GM23248 (cell line): ENCODE measurements at places on chromosomes 16 and 17.

- peaks cover 38% of the 10 kb centered on the region for H3K27me3 ChIP-seq
- no peaks in the 10 kb centered on the region for H3K36me3 ChIP-seq
- 0 out of 2 replicates have a peak, but pooled peaks cover 6% of the 10 kb centered on the region for H3K4me1 ChIP-seq
- H3K4me3 ChIP-seq, result no peak overlapping the region
- no peak for DNase-seq
Observed at GRCh38 chr17:6657633-6658287, 6.2 kb downstream of the C17orf100 start.

DNA sequence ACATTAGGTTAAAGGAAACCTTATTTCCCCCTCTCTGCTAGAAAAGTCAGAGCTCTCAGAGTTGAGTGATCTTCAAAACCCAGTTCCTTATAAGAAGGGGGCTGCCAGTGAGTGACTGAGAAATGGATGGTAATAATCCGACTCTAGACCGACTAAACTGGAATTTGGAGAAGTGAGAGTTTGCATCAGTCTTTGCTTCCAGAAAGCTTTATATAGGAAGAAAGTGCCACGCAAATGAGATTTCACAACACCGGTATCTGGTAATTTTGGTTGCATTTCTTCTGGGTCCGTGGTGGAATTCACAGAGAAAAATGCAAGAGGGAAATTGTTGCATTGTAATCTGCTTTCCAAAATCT, 271.4 kb downstream of the MAF start:
- H3K4me3 ChIP-seq, result no peak overlapping the region
- H3K36me3 ChIP-seq, result no peaks in the 10 kb centered on the region
- no peaks in the 10 kb centered on the region for H3K4me1 ChIP-seq
- no peak overlapping the region for H3K27ac ChIP-seq

DNA sequence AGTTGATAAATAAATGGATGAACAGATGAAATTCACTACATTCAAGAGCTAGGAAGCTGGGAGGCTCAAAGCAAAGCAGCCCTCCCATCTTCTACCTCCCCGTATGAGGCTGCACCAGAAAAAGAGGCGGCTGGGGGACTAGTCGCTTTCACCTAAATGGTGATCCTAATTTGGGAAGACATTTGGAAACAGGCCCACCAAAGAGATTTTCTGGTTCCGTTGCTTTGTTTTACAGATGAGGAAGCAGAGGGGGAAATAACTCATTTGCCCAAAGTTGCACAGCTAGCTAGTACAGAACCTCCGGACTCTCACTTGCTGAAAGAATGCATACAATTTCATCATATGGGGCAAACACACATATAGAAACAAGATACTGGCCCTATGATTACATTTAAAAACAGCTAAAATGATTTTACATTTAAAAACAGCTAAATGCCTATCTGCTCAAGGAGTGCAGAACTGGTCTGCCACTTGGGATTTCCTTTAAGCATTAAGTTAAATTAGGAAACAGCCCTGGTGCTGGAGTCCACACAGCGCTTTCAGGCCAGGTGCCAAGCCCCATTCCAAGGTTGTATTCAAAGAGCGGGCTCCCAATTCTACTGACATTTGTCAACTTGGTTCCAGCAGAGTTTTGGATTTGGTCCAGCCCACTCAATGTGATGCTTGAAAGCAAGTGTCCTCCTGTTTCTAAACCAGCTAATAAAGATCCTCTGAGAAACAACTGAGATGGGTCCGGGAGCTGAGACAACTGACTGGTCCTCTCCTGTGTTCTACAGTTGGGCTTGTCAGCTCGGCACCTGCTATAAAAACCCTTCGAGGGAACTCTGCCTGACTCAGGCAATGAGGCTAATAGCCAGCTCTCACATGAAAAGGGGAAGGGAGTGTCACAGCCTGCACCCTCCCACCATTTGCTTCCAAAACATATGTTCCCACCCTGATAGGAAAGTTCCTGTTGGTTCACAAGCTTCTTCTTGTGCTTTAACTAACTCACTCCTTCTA, 11.7 kb downstream of the ERN1 start:
- H3K4me3 ChIP-seq, result no peak overlapping the region
- DNase-seq, result peak; percentile 45
- no peak overlapping the region for H3K27ac ChIP-seq
- peaks cover 34% of the 10 kb centered on the region for H3K4me1 ChIP-seq
- no peaks in the 10 kb centered on the region for H3K27me3 ChIP-seq
- H3K36me3 ChIP-seq, result no peaks in the 10 kb centered on the region

DNA sequence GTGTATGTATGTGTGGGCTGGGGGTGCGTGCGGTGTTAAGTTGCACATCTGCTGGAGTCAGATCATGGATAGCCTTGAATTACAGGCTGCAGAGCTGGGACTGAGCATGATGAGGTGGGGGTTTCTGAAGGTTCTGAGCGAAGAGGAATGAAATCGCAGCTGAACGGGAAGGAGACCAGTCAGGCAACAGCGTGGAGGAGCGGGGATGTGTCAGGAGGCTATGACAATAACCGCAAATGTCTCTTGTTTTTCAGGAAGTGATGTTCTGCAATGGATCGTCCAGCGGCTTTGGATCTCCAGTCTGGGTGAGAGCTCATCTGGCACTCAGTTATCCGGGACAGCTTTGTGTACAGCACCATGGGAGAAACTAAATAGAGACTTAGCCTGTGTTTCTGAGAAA, 20.9 kb downstream of the RGS9 start:
- H3K4me1 ChIP-seq, result no peaks in the 10 kb centered on the region
- peaks cover 25% of the 10 kb centered on the region for H3K27me3 ChIP-seq
- no peak overlapping the region for H3K4me3 ChIP-seq
- no peaks in the 10 kb centered on the region for H3K36me3 ChIP-seq
- no peak overlapping the region for H3K27ac ChIP-seq

DNA sequence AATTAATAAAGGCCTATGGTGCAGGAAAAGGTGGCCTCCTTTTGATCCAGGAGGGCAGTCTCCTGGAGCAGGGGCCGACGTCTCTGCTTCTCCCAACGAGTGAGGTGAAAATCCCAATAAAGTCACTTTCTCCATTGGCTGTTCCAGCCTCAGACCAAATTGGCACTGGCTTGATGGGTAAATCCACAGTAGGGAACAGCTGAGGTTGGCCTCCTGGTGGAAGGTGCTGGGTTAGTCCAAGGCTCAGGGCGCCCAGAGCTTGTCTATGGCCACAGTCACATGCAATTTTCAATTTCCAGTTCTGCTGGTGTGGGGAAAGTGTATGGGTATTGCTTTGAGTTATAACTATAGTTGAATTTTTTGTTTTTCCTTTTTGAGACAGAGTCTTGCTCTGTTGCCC, 79.0 kb downstream of the NETO2 start:
- no peaks in the 10 kb centered on the region for H3K36me3 ChIP-seq
- H3K4me3 ChIP-seq, result no peak overlapping the region
- H3K4me1 ChIP-seq, result no peaks in the 10 kb centered on the region

- no peak overlapping the region for H3K27ac ChIP-seq
- no peak overlapping the region for H3K4me3 ChIP-seq
- DNase-seq, result no peak
- H3K36me3 ChIP-seq, result no peaks in the 10 kb centered on the region
- no peaks in the 10 kb centered on the region for H3K4me1 ChIP-seq
Observed at GRCh38 chr16:1580956-1581355, 30.9 kb downstream of the IFT140 start.

DNA sequence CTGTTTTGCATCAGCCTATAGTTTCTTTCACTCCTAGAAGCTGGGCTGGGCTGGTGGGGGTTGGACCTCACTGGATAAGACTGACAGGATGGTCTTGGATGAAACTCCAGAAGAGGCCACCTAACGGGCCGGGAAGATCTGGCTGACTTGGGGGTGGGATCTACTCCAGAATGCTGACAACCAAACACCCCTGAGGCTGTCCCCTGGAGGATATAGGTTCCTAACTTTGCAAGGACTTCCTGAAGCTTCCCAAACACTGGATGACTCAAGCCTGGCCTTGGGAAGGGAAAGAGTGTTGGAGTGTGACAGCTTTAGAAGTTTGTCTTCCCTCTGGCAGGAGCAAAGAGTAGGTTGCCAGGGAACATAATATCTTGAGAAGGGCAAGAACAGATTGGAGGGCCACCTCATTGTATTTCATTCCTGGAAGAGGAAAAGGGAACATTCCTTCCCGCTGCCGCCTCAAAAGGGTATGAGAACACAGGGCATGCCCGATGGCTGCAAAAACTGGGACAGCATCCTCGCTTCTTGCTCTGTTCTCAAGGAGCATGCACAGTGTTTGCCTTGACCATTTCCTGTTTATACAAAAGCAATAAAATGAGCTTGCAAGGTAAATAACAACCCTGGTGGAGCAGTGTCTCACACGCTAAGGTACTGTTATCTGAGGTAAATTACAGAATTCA, 6.8 kb upstream of the CYB5B start:
- peak; percentile 65 for DNase-seq
- H3K27me3 ChIP-seq, result no peaks in the 10 kb centered on the region
- peak overlapping the region; percentile 51 for H3K27ac ChIP-seq
- no peaks in the 10 kb centered on the region for H3K36me3 ChIP-seq
- 0 out of 2 replicates have a peak overlapping the region, but pooled peaks have one; percentile 19 for H3K4me3 ChIP-seq

DNA sequence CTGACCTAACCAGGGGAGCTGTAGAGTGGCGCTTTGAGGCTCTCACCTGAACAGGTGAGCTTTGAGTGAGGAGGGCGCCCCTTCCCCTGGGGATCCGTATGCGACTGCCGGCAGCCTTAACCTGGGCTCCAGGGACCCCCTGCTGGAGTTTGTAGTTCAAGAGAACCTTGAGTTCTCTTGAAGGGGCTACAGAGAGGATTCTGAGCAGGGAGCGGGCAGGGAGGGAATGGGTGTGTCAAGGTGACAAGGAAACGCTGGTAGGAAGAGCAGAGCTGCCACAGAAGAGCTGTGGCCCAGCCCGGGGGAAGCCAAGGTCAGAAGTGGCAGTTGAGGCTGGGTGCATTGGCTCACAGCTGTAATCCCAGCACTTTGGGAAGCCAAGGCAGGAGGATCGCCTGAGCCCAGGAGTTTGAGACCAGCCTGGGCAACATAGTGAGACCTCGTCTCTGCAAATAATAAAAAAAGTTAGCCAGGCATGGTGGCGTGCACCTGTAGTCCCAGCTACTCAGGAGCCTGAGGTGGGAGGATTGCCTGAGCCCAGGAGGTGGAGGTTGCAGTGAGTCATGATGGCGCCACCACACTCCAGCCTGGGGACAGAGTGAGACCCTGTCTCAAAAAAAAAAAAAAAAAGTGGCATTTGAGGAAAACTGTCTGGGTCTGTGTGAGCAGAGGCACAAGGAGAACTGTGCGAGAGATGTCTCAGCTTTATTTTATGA, 1.2 kb downstream of the LLGL2 start:
- H3K4me3 ChIP-seq, result no peak overlapping the region
- peaks cover 19% of the 10 kb centered on the region; the same call in 1 of the 2 replicates for H3K27me3 ChIP-seq
- no peak for DNase-seq
- no peaks in the 10 kb centered on the region for H3K4me1 ChIP-seq
- no peaks in the 10 kb centered on the region for H3K36me3 ChIP-seq
- H3K27ac ChIP-seq, result no peak overlapping the region

GRCh38 chr16:54160939-54161897, 125.4 kb downstream of the IRX3 start:
- no peak overlapping the region for H3K4me3 ChIP-seq
- H3K36me3 ChIP-seq, result no peaks in the 10 kb centered on the region
- no peak for DNase-seq

- DNase-seq, result peak; percentile 78
- no peak overlapping the region for H3K27ac ChIP-seq
- H3K36me3 ChIP-seq, result no peaks in the 10 kb centered on the region
- peak overlapping the region; percentile 55 for H3K4me3 ChIP-seq
- no peaks in the 10 kb centered on the region for H3K4me1 ChIP-seq
Observed at GRCh38 chr17:47789611-47790561, 31.7 kb downstream of the OSBPL7 start.

- no peaks in the 10 kb centered on the region for H3K4me1 ChIP-seq
- no peak for DNase-seq
- H3K4me3 ChIP-seq, result no peak overlapping the region
- H3K27me3 ChIP-seq, result no peaks in the 10 kb centered on the region
- no peaks in the 10 kb centered on the region for H3K36me3 ChIP-seq
- no peak overlapping the region for H3K27ac ChIP-seq
Observed at GRCh38 chr17:65712383-65713267, 151.2 kb upstream of the AXIN2 start.

DNA sequence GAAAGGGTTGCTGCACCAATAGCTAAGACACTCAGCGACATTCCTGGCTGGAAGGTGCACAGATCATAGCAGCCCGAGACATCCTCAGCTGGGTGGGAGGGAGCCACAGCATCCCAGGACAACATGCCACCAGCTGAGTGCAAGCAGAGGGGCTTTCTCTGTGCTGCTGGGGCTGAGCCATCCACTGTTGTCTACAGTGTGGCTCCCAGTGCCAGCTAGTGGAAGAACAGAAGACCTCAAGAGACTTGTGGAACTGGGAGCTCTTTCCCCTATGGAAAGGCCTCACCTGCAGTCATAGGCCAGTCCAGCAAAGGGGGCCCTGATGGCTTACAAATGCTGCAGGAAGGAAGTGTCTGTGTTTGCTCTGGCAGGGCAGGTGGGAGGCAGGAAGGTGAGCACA, 131.0 kb downstream of the C16orf78 start:
- H3K36me3 ChIP-seq, result no peaks in the 10 kb centered on the region
- H3K27me3 ChIP-seq, result no peaks in the 10 kb centered on the region
- no peaks in the 10 kb centered on the region for H3K4me1 ChIP-seq
- no peak overlapping the region for H3K27ac ChIP-seq
- DNase-seq, result no peak
